M059J (cell line): ENCODE measurements at places on chromosomes 13 and 19. TPM values are rescaled to one million over a fixed set of nuclear protein-coding genes. Genes with fewer than 3 reads are reported as not detected.

NLRP4 gene
- total RNA-seq = 0.05 TPM in 1 of 2 replicates, not detected in the other

SIGLEC8 gene
- total RNA-seq = not detected in 2 replicates

GAMT gene
- total RNA-seq = 33.2 and 37.7 TPM in 2 replicates

TEX29 gene
- not detected in 2 replicates for total RNA-seq

CCDC106 gene
- total RNA-seq = 4.9 and 5.1 TPM in 2 replicates

ZNF93 gene
- 8.8 and 11.4 TPM in 2 replicates for total RNA-seq

GNA15 gene
- not detected in 2 replicates for total RNA-seq

FLT1 gene
- total RNA-seq = 1.4 and 3.5 TPM in 2 replicates

- no peak for DNase-seq
These were observed 3.3 kb downstream of the ATP5F1D start for GRCh38 chr19:1244693-1245451.

DNA sequence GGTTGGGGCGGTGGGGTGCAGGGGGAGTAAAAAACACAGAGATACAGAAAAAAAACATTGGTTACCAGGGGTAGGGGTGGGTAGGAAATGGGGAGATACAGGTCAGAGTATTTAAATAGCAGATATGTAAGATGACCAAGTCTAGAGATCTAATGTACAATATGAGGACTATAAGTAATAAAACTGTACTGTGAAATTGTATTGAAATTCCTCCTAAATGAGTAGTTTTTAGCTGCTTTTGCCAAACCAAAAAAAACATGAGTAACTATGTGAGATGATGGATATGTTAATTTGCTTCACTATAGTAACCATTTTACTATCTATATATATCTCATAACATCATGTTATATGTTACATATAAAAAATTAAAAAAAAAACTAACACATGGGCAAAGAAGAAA lies 29.6 kb downstream of the VWA8 start:
- peak; percentile 10 for DNase-seq

- no peak for DNase-seq
These were observed 29.2 kb downstream of the SUGP2 start for GRCh38 chr19:19004144-19004543.

DNA sequence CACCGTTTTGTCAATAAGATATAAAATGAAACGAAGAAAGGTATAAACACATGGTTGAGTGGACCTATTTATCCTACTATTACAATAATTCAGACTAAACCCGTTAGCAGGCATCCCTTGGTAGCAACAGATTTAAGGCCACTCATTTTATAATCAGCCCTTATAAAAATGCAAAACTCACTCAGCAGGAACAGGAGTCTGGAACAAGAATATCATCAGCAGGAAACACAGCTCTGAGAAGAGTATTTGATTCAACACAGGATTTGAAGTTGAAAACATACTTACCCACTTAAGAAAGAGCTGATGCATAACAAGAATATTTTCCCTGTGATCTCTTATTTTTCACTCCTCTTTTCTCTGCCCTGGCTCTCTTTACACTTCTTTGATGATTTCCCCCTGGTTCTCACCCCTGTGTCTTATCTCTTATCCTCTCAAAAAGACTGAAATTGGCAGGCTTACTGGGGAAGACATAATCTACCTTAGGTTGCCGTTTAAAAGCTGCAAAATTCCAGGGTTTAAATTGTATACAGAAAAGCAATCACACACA lies 1722.7 kb downstream of the SLITRK5 start:
- no peak for DNase-seq

- DNase-seq = no peak
These were observed 54.7 kb downstream of the C13orf46 start for GRCh38 chr13:113918981-113919701.

GRCh38 chr19:39435499-39436349 lies at the start of gene RPS16:
RPS16 (minus strand) TSS chr19:39435949; CDS start chr19:39435895, 54 bp downstream.
- DNase-seq = peak; percentile 96

DNA sequence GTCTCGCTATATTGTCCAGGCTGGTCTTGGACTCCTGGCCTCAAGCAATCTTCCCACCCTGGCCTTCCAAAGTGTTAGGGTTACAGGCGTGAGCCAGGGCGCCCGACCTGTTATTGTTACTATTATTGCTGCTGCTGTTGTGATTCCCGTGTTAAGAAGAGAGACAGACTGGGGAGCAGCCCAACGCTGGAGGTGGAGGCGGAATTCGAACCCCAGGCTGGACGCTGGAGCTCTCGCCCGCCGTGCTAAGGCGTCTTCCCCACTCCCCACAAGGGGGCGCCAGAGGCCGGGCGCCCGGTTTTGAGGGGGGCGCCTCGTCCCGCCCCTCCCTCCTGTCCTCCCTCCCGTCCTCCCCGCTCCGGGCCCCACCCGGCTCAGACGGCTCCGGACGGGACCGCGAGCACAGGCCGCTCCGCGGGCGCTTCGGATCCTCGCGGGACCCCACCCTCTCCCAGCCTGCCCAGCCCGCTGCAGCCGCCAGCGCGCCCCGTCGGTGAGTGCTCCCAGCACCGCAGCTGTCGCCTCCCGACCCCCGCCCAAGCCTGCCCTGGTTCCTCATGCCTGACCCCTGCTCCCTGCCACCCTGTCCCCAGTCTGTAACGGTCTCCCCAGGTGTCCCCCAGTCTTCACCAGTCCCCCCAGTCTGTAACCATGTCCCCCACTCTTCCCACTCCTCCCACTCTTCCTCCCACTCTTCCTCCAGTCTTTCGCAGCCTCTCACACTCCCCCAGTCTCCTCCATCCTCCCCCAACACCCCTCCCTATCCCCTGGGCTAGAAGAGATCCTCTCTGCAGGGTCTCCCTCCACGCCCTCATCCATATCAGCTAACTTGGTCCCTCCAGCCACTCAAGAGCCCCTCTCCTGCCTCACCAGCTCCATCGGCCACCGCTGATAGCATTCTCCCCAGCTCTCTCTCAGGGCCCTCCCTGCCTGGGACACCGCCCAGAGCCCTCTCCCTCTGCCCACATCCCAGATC lies at the start of gene EHD2:
Gene EHD2, plus strand, starts transcription at position 377 of the 976 bp plus-strand sequence. CDS start 3,191 bp downstream, outside the sequence.
- DNase-seq = peak; percentile 69

GRCh38 chr19:51694318-51695085 lies 1.4 kb downstream of the SPACA6 start:
- DNase-seq = no peak

GRCh38 chr13:85738696-85739320 lies 60.4 kb downstream of the SLITRK6 start:
- DNase-seq = no peak

GRCh38 chr13:114105521-114106225 lies 26.8 kb downstream of the RASA3 start:
- no peak for DNase-seq

DNA sequence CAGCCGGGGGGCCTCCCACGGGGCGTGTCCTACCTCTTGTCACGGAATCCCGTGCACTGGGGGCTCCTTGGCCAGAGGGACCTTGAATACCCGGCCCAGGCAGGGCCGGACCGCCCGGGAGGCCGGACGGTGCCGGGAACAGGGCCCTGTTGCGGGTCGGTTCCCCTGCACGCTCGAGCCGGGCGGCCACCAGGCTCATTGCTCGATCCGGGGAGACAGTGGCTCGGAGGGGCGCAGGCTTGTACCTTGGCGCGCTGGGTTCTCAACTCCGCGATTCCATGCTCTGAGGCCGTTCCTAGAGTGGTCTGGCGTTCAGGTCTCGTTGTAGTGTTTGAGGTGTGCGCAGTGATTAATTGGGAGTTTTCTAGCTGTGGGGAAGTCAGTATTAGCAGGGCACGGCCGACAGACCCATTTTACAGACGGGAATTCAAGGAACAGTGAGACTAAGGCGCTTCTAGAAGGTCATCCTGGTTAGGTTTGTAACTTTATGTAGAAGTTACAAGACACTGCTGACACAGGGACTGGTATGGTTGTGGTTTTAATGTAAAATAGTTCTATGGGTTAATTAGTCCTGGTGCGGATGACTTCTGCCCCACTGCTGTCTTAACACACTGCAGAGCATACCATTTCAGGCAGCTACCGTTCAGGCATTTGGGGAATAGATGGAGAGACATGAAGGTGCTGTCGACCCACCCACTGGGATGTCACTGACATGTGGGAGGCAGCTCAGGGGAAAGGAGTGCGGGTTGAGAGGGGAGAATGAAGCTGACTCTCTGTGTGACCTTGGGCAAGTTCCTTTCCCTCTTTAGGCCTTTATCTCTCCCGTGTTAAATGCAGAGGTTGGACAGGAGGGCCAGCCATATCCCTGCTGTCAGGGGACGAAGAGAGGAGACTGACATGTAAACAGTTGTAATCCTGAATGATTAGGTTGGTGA lies 592 bp downstream of the CLPTM1 start:
- DNase-seq = no peak
